ENCODE measurements at places on chromosomes 11 and 22. TPM values are rescaled to one million over a fixed set of nuclear protein-coding genes. Genes with fewer than 3 reads are reported as not detected.
A peak's percentile ranks its signal among the peaks of the same experiment; 100 is the strongest.

DNA sequence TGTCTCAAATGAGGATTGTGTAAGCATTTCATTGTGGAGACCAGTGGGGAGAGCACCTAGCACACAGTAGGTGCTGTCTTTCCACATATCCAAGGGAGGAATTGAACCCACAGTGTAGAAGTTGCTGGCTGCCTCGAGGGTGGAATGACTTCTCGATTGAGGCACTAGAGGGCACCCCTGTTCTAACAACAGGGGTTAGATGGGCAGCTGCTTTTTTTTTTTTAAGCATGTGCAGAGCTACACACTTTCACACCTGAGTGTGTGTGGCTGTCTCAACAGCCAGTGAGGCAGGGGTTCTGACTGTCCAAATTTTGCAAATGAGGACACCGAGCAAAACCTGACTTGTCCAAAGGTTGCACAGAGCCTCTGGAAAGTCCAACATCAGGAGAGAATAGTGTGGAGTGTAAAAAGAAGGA lies 118.2 kb upstream of the CRYBB3 start:
- DNase-seq, result peak; percentile 56

DNA sequence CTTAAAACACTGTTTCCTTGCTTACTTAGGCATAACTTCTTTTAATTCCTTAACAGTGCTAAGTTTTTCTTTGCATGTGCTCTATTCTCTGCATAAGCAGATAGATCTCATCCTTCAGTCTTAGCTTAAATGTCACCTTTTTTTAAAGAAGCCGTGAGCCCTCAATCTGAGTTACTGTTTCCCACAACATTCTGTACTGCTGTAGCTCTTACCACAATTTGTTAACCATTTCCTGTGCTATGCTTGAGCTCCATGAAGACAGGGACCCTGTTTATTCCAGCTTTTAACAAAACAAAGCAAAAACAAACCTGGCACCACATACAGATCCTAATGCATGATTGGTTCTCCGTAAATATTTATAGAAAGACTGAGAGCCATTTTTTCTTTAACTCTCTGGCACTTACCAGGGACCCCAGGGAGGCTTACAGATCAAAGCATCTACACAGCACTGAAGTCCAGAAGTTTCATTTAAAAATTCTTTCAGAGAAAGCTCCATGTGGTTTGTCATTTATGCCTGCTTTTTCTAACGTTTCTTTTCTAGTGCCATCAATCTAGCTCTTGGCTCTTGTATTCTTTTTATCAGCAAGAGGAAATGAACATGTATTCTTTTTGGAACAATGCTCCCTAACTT lies 74.9 kb downstream of the DYNC2H1 start:
- no peak for DNase-seq

GRCh38 chr11:68442433-68442832 lies 18.1 kb upstream of the PPP6R3 start:
- no peak for DNase-seq

DNA sequence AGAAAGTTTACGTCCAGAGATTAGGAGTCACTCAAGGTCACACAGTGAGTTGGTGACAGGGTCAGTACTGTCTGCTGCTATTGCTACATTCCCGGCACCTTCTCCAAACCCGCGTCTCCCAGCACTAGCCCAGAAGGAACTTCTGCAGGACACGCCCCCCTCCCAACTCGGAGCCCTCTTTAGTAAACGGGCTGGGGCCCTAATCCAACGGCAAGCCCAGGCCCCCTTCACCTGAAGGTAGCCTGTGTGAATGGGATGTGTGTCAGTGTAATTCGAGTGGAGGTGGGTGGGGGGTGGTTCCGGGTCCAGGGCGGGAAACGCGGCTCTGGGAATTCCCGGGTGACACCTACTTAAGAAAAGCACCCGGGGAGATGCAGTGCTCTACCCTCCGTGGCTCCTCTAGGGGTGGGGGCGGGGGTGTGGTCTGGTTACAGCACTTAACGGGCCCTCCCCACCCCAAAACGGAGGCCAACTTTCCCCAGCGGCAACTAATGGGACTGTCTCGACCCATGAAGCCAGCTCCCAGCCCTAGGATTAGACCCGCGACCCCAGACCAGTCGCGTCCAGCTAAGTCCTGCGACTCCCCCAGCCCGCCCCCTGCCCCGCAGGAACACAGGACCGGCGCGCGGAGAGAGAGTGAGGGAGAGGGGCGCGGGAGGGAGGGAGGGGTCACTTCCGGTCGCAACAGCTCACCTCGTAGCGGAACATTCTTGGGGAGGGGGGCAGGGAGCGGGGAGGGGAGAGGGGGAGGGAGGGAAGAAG lies 468 bp downstream of the PATL1 start:
- DNase-seq, result peak; percentile 71

DNA sequence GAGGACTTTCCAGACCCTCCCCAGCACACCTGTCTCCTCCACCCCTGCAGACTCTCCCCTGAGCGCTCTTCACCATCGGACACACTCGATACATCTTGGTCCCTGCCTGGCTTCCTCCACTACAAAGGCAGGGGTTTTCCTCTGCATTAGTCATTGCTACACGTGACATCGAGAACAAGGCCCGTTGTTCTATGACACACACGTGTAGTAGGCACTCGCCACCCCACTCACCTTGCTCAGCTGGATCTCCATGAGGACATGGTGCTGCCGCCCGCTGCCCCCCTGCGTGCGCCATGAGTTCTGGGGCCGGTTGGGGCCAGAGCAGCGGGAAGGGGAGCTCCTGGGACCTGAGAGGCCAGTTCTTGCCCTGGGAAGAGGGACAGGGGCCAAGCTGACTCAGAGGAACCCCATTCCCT lies 16.7 kb downstream of the ATG2A start:
- DNase-seq, result no peak

DNA sequence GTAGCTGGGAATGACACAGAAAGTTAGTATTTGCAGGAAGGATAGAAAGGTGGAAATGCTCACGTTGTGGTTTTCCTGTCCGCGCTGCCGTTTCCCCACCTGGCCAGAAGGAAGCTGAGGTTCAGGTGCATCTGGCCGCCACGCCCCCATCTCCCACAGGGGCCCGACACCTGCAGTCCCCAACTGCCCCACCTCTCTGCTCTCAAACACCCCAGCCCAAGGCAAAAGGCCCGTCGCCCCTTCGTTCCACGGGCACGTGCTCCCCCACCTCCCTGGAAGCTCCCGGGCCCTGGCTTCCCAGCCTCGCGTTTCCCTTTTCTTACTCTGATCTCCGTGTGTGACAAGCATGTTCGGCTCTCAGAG lies 985.1 kb downstream of the BRD1 start:
- no peak for DNase-seq

The APOA5 gene
- total RNA-seq, result not detected

The EXPH5 gene
- 0.44 TPM for total RNA-seq

The SCGB1C1 gene
- not detected for total RNA-seq

The RAB38 gene
- 0.76 TPM for total RNA-seq

The OR8D1 gene
- total RNA-seq, result not detected
